Endothelial cell of umbilical vein (primary cell): ENCODE measurements at places on chromosomes 3 and 15.

- no peak overlapping the region for H3K4me3 ChIP-seq
- H3K36me3 ChIP-seq = no peaks in the 10 kb centered on the region
- DNase-seq = no peak
- H3K27me3 ChIP-seq = no peaks in the 10 kb centered on the region
Measured at GRCh38 chr15:42289166-42289565, 15.9 kb upstream of the TMEM87A start.

- H3K4me1 ChIP-seq = no peaks in the 10 kb centered on the region
- H3K27ac ChIP-seq = no peak overlapping the region
- no peak for DNase-seq
Measured at GRCh38 chr15:86657305-86657704, 577.6 kb downstream of the AGBL1 start.

- no peaks in the 10 kb centered on the region for H3K27me3 ChIP-seq
- H3K4me3 ChIP-seq = no peak overlapping the region
- H3K4me1 ChIP-seq = peaks cover 7% of the 10 kb centered on the region
- no peak overlapping the region for H3K27ac ChIP-seq
Measured at GRCh38 chr3:29382845-29383244, 102.0 kb downstream of the RBMS3 start.

- peaks cover 6% of the 10 kb centered on the region for H3K4me1 ChIP-seq
- H3K27me3 ChIP-seq = no peaks in the 10 kb centered on the region
- H3K4me3 ChIP-seq = no peak overlapping the region
- DNase-seq = no peak
- no peak overlapping the region for H3K27ac ChIP-seq
Measured at GRCh38 chr3:133937061-133937686, 41.5 kb upstream of the RAB6B start.

DNA sequence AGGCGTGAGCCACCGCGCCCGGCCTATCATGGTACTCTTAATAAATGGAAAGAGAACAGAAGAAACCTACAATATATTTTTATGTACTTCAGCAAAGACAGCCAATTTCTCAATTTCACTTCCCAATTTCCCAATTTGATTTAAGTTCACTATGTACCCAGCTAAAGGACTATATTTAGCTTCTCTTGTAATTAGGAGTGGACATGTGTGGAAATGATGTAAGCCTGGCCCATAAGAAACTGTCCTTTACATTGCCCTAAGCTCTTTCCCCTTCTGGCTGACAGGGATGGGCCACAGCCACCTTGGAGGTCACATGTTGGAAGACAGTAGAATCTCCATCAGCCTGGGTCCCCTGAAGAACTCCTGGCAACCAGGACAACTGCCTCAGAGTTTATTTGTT is 6.2 kb downstream of the TMEM39A start:
- H3K4me1 ChIP-seq = peaks cover 8% of the 10 kb centered on the region
- no peak for DNase-seq
- peaks cover 27% of the 10 kb centered on the region for H3K36me3 ChIP-seq
- no peaks in the 10 kb centered on the region for H3K27me3 ChIP-seq
- no peak overlapping the region for H3K4me3 ChIP-seq
- H3K27ac ChIP-seq = no peak overlapping the region

DNA sequence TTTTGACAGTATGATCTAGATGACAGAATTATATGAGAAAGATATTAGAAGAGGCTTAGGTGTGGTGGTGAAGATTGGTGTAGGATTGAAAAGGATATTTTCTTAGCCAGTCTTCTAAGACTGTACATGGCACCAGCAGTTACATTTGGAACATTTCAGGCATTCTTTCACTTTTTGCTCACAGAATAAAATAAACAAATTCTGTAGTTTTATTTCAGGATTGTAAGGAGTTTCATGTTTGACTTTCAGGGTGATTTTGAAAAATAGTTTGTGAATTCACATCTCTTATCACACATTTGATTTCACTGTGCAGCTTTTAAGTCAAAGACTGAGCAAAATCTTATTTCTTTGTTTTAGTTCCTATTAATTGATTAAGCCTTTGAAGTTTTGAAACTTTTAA is 27.1 kb downstream of the DNAJC13 start:
- no peaks in the 10 kb centered on the region for H3K27me3 ChIP-seq
- peaks cover 16% of the 10 kb centered on the region for H3K4me1 ChIP-seq
- no peak overlapping the region for H3K27ac ChIP-seq
- H3K36me3 ChIP-seq = no peaks in the 10 kb centered on the region
- DNase-seq = no peak

DNA sequence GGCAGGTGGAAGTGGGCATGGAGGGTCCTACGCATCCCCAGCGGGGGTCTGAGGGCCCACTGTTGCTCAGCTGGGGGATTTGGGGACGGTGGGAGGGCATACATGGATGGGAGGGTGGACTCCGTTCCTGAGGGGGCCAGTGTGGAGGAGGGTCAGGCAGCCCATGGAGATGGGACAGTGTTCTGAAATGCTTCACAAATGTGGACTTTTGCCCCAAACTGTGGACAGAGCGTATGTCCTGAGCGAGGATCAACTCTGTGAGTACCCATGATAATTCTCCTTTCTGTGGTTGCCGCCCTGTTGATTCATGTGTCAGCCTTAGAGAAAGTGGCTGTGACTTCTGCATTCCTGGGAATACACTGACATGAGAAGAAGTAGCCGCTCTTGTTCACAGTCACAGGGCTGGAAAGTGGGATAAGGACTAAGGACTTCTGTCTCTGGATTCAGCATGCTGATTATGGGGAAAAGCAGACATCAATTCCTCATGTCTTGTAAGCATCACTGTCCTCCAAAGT is 33.4 kb downstream of the SMAD3 start:
- no peaks in the 10 kb centered on the region for H3K36me3 ChIP-seq
- no peak overlapping the region for H3K27ac ChIP-seq
- H3K4me1 ChIP-seq = peaks cover 37% of the 10 kb centered on the region
- no peak overlapping the region for H3K4me3 ChIP-seq

GRCh38 chr3:70726961-70727360 is 414.5 kb upstream of the MDFIC2 start:
- DNase-seq = no peak
- H3K36me3 ChIP-seq = no peaks in the 10 kb centered on the region
- H3K4me3 ChIP-seq = no peak overlapping the region
- no peak overlapping the region for H3K27ac ChIP-seq

GRCh38 chr3:24137334-24137733 is 192.2 kb downstream of the NR1D2 start:
- no peak overlapping the region for H3K4me3 ChIP-seq
- H3K4me1 ChIP-seq = no peaks in the 10 kb centered on the region
- no peaks in the 10 kb centered on the region for H3K36me3 ChIP-seq
- no peaks in the 10 kb centered on the region for H3K27me3 ChIP-seq
- H3K27ac ChIP-seq = no peak overlapping the region

- peaks cover 6% of the 10 kb centered on the region for H3K27me3 ChIP-seq
- H3K4me1 ChIP-seq = no peaks in the 10 kb centered on the region
- H3K4me3 ChIP-seq = no peak overlapping the region
- H3K27ac ChIP-seq = no peak overlapping the region
- DNase-seq = no peak
Measured at GRCh38 chr3:134302674-134303073, 52.0 kb upstream of the RYK start.

GRCh38 chr3:192170659-192171058 is 556.7 kb downstream of the FGF12 start:
- no peak for DNase-seq
- H3K27ac ChIP-seq = no peak overlapping the region
- H3K4me3 ChIP-seq = no peak overlapping the region
- no peaks in the 10 kb centered on the region for H3K36me3 ChIP-seq

GRCh38 chr3:130688697-130689470 is 57.7 kb downstream of the PIK3R4 start:
- H3K27ac ChIP-seq = no peak overlapping the region
- H3K4me3 ChIP-seq = no peak overlapping the region
- peaks cover 3% of the 10 kb centered on the region for H3K36me3 ChIP-seq
- no peaks in the 10 kb centered on the region for H3K27me3 ChIP-seq

GRCh38 chr3:176431038-176431418 is 766.3 kb downstream of the TBL1XR1 start:
- H3K27ac ChIP-seq = no peak overlapping the region
- H3K36me3 ChIP-seq = no peaks in the 10 kb centered on the region
- H3K4me1 ChIP-seq = no peaks in the 10 kb centered on the region
- DNase-seq = no peak

- H3K4me3 ChIP-seq = no peak overlapping the region
- no peak for DNase-seq
- no peak overlapping the region for H3K27ac ChIP-seq
- peaks cover 29% of the 10 kb centered on the region for H3K36me3 ChIP-seq
- H3K4me1 ChIP-seq = peaks cover 57% of the 10 kb centered on the region
Measured at GRCh38 chr3:129590215-129590614, 16.3 kb downstream of the PLXND1 start.

- no peaks in the 10 kb centered on the region for H3K4me1 ChIP-seq
- peaks cover 6% of the 10 kb centered on the region for H3K27me3 ChIP-seq
- no peak overlapping the region for H3K27ac ChIP-seq
Measured at GRCh38 chr3:45259133-45259532, 33.0 kb upstream of the TMEM158 start.

GRCh38 chr15:69972436-69972835 is 125.3 kb downstream of the TLE3 start:
- H3K4me3 ChIP-seq = no peak overlapping the region
- H3K36me3 ChIP-seq = no peaks in the 10 kb centered on the region
- no peak overlapping the region for H3K27ac ChIP-seq
- H3K4me1 ChIP-seq = no peaks in the 10 kb centered on the region
- H3K27me3 ChIP-seq = no peaks in the 10 kb centered on the region

- peaks cover 7% of the 10 kb centered on the region for H3K27me3 ChIP-seq
- no peaks in the 10 kb centered on the region for H3K36me3 ChIP-seq
- no peaks in the 10 kb centered on the region for H3K4me1 ChIP-seq
- no peak for DNase-seq
Measured at GRCh38 chr3:32597656-32598055, 27.0 kb upstream of the DYNC1LI1 start.

- no peaks in the 10 kb centered on the region for H3K27me3 ChIP-seq
- H3K4me1 ChIP-seq = peaks cover 5% of the 10 kb centered on the region
- H3K27ac ChIP-seq = no peak overlapping the region
- H3K36me3 ChIP-seq = no peaks in the 10 kb centered on the region
Measured at GRCh38 chr15:69069996-69070395, 55.5 kb downstream of the NOX5 start.

- no peak overlapping the region for H3K4me3 ChIP-seq
- no peak overlapping the region for H3K27ac ChIP-seq
- no peaks in the 10 kb centered on the region for H3K36me3 ChIP-seq
- DNase-seq = no peak
- H3K4me1 ChIP-seq = no peaks in the 10 kb centered on the region
Measured at GRCh38 chr3:186361246-186361761, 730 bp downstream of the DGKG start.

DNA sequence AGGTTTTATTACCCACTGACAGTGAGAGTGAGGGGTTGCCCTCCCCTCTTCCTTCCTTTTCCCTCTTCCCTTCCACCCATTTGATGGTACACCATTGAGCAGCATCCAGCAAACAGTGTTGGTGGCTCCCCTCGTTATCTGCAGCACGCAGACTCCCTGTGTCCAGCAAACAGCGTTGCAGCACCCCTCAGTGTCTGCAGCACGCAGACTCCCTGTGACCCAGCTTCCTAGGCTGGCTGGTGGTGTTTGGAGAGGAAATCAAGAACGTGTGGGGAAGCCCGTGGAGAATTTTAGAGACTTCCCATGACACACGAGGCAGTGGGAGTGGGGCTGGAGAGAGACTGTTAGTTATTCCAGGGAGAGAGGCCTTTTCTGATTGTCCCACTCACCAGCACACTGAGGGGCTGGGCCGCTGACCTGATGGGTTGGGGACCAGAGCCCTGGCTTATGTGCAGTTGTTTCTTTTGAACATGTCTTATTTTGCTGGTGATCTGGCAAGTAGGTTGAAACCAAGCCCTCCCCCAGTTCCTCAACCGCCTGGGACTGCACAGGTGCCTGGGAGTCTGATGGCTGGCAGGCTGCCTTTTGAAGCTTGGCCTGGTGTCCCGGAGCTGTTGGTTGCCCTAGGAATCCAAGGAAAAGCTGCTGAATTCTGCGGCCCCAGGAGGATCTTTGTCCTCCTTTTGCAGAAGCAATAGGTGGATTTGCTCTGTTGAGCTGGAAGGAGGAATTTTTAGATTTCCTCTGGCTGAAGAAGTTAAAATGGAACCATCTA is 19.0 kb downstream of the APBA2 start:
- no peaks in the 10 kb centered on the region for H3K36me3 ChIP-seq
- no peak for DNase-seq
- no peak overlapping the region for H3K27ac ChIP-seq
- no peaks in the 10 kb centered on the region for H3K27me3 ChIP-seq

- H3K27ac ChIP-seq = no peak overlapping the region
- H3K4me3 ChIP-seq = no peak overlapping the region
- H3K4me1 ChIP-seq = no peaks in the 10 kb centered on the region
- H3K36me3 ChIP-seq = no peaks in the 10 kb centered on the region
- no peaks in the 10 kb centered on the region for H3K27me3 ChIP-seq
- DNase-seq = no peak
Measured at GRCh38 chr3:171890398-171890797, 47.2 kb downstream of the TMEM212 start.

- no peak for DNase-seq
- H3K4me1 ChIP-seq = peaks cover 11% of the 10 kb centered on the region
- no peaks in the 10 kb centered on the region for H3K27me3 ChIP-seq
- no peak overlapping the region for H3K4me3 ChIP-seq
- no peak overlapping the region for H3K27ac ChIP-seq
Measured at GRCh38 chr15:74343127-74343796, 24.2 kb downstream of the CYP11A1 start.

DNA sequence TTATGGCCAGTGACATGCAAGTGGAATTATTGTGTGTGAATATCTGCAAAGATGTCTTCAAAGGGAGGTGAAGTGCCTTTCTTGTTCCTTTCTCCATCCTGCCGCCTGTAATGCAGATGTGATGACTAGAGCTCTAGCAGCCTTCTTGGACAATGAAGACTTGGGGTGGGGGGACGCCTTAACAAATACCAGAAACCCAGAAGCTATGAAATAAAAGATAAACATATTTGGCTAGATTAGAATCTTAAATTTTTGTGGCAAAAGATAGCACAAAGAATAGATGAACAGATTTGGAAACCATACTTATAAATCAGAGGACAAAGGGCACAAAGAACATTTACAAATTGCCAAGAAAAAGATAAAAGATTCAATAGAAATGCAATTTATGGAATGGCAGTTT is 56.1 kb downstream of the AMOTL2 start:
- H3K27me3 ChIP-seq = no peaks in the 10 kb centered on the region
- no peak overlapping the region for H3K27ac ChIP-seq
- H3K4me3 ChIP-seq = no peak overlapping the region
- DNase-seq = no peak
- no peaks in the 10 kb centered on the region for H3K36me3 ChIP-seq
- H3K4me1 ChIP-seq = peaks cover 39% of the 10 kb centered on the region

GRCh38 chr15:39125226-39125625 is 455.7 kb upstream of the THBS1 start:
- peaks cover 56% of the 10 kb centered on the region for H3K4me1 ChIP-seq
- no peaks in the 10 kb centered on the region for H3K36me3 ChIP-seq
- peak overlapping the region; percentile 90 for H3K27ac ChIP-seq
- DNase-seq = peak; percentile 64
- H3K4me3 ChIP-seq = no peak overlapping the region

GRCh38 chr15:85550283-85550682 is 169.9 kb downstream of the AKAP13 start:
- H3K4me3 ChIP-seq = no peak overlapping the region
- no peaks in the 10 kb centered on the region for H3K27me3 ChIP-seq
- no peaks in the 10 kb centered on the region for H3K36me3 ChIP-seq
- H3K4me1 ChIP-seq = no peaks in the 10 kb centered on the region
- no peak for DNase-seq
